ENCODE measurements at places on chromosomes 7 and 10.

GRCh38 chr10:91571671-91572070 is 61.2 kb downstream of the PPP1R3C start:
- no peak for DNase-seq

- no peak for DNase-seq
Observed at GRCh38 chr10:48773580-48773979, 88.9 kb downstream of the WDFY4 start.

- no peak for DNase-seq
Observed at GRCh38 chr7:79064187-79064823, 389.2 kb downstream of the MAGI2 start.

GRCh38 chr7:11573128-11573750 is 258.8 kb downstream of the THSD7A start:
- no peak for DNase-seq

DNA sequence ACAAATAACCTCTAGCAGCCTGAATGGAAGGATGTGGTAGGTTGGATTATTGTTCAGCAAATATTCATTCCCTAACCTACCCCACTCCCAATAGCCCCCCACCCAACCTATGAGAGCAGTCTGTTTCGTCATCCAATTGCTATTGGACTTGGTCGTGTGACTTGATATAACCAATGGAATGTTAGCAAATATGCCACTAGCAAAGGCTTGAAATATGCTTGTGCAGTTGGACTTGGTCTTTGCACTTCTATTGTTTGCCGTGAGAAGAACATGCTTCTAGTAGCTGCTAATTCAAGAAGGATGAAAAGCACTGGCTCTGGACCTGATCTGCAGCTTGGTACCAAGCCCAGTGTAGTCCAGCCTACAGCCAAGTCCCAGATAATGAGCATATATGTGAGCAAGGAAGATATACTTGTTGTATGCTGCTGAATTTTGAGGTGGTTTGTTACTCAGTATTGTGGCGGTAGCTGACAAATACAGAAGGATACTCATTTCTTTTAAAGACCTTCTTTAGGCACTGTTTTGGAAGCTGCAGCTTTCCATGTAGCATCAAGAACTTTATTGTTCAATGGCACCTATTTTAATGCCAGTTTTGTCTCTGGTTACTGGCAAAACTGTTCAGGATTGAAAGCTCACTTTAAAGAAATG is 180.4 kb downstream of the EXOC4 start:
- DNase-seq = no peak

- no peak for DNase-seq
Observed at GRCh38 chr7:112211348-112211907, 4.9 kb downstream of the ZNF277 start.

DNA sequence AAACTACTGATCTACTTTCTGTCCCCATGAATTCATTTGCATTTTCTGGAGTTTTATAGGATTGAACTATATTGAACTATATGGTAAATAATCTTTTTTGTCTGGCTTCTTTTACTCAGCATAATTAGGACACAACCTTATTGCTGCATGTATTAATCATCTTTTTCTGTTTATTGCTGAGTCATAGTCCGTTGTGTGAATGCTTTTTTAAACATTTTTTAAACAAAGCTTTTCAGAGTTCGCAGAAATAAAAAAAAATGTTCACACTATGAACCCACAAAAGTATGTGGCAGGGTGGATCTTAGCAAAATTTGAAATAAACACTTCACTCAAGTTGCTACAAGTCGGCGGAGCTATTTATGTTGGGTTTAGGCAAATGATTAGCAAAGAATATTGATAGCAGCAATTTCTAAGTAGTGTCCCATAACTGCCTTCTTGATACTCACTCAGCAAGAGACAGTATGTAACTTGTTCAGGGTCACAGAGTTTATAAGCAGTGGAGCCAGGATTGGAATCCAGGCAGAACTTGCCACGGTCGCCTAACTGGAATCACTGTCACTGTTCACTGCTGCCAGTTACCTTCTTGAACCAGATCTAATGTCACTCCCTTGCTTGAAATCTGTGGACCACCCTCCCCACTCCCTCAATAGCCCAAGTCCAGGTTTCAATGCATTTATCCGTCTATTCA is 5.6 kb downstream of the CH25H start:
- DNase-seq = peak; percentile 33

GRCh38 chr10:119401671-119402395 is 140.7 kb downstream of the RGS10 start:
- peak; percentile 98 for DNase-seq

- no peak for DNase-seq
Observed at GRCh38 chr10:9833942-9834341, 1183.7 kb upstream of the CELF2 start.

All from fibroblast of skin of back (primary cell).